Subcutaneous adipose tissue (tissue), 4 donors: ENCODE measurements at places on chromosomes 5 and 9. TPM values are rescaled to one million over a fixed set of nuclear protein-coding genes. Genes with fewer than 3 reads are reported as not detected.

The FANCG gene
- total RNA-seq, result 5.5 TPM

The SPATA31A3 gene
- not detected for total RNA-seq

The SLC25A48 gene
- 0.34 TPM for total RNA-seq

The GPX3 gene
- 6,661 TPM for total RNA-seq

The UBE2QL1 gene
- total RNA-seq, result 2.0 TPM

The SKIC3 gene
- total RNA-seq, result 94.7 TPM

The ZBTB5 gene
- 9.0 TPM for total RNA-seq

The CYLC2 gene
- not detected for total RNA-seq

The MGAT4B gene
- 92.6 TPM for total RNA-seq

The ZNF483 gene
- 1.6 TPM for total RNA-seq

The EQTN gene
- total RNA-seq, result not detected

The SOWAHA gene
- 0.22 TPM for total RNA-seq

The PRR7 gene
- total RNA-seq, result 1.3 TPM

The CXCL14 gene
- total RNA-seq, result 302 TPM

The PCDHGC5 gene
- total RNA-seq, result 0.85 TPM

The ZCCHC10 gene
- 11.2 TPM for total RNA-seq

The CRHBP gene
- 5.8 TPM for total RNA-seq

The SLCO4C1 gene
- 0.33 TPM for total RNA-seq

The IFNA2 gene
- not detected for total RNA-seq

The MVB12B gene
- 9.0 TPM for total RNA-seq

The AK8 gene
- 0.68 TPM for total RNA-seq

The SELENOP gene
- total RNA-seq, result 602 TPM

The ADAMTS12 gene
- total RNA-seq, result 13.8 TPM

The RAB14 gene
- total RNA-seq, result 47.8 TPM

The ENHO gene
- not detected for total RNA-seq

The GNA14 gene
- total RNA-seq, result 1.9 TPM

The NR6A1 gene
- 1.1 TPM for total RNA-seq

The PCDHB7 gene
- total RNA-seq, result 1.2 TPM

The DOK3 gene
- 11.7 TPM for total RNA-seq

The DAB2 gene
- total RNA-seq, result 235 TPM

The SLC45A2 gene
- total RNA-seq, result not detected

The NUTM2F gene
- not detected for total RNA-seq

The SDHA gene
- 71.4 TPM for total RNA-seq

The FOXD4 gene
- total RNA-seq, result 0.38 TPM

The DDX4 gene
- not detected for total RNA-seq

The C5 gene
- 18.5 TPM for total RNA-seq

The ZFP37 gene
- 1.3 TPM for total RNA-seq

The TCF7 gene
- total RNA-seq, result 2.6 TPM

The SHC3 gene
- total RNA-seq, result 1.1 TPM

The ADAMTS6 gene
- total RNA-seq, result 20.2 TPM

The PCDHGA4 gene
- 4.0 TPM for total RNA-seq

The ADAMTS2 gene
- total RNA-seq, result 40.1 TPM

The INSL6 gene
- not detected for total RNA-seq

The GCNT4 gene
- 1.5 TPM for total RNA-seq

The CLIC3 gene
- 1.8 TPM for total RNA-seq

The PCDHA1 gene
- total RNA-seq, result not detected

The PCDHB4 gene
- total RNA-seq, result 2.0 TPM

The PCDHA8 gene
- not detected for total RNA-seq

The KIAA0825 gene
- total RNA-seq, result 5.8 TPM

The LPAR1 gene
- 83.1 TPM for total RNA-seq

The LCN10 gene
- total RNA-seq, result 0.68 TPM

The PCDHB8 gene
- 1.1 TPM for total RNA-seq

The BTNL9 gene
- total RNA-seq, result 174 TPM

The DOCK2 gene
- 23.9 TPM for total RNA-seq

The ANKRD55 gene
- total RNA-seq, result not detected

The ADAMTS13 gene
- total RNA-seq, result not detected
